ENCODE measurements at places on chromosomes 5 and 9. TPM values are rescaled to one million over a fixed set of nuclear protein-coding genes. Genes with fewer than 3 reads are reported as not detected.

DNA sequence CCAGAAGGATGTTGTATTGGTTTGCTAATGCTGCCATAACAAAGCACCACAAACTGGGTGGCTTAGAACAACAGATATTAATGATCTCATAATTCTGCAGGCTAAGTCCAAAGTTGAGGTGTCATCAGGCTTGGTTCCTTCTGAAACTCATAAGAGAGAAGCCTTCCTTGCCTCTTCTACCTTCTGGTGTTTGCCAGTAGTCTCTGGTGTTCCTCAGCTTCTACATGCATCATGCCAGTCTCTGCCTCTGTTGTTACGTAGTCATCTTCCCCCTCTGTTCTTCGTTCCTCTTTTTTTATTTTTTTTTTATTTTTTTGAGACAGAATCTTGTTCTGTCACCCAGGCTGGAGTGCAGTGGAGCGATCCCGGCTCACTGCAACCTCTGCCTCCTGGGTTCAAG lies 61.8 kb downstream of the LRRC70 start:
- H3K27ac ChIP-seq: no peak overlapping the region
- H3K27me3 ChIP-seq: no peaks in the 10 kb centered on the region
- no peak overlapping the region for H3K4me3 ChIP-seq
- H3K4me1 ChIP-seq: no peaks in the 10 kb centered on the region

- DNase-seq: no peak
- no peaks in the 10 kb centered on the region for H3K4me1 ChIP-seq
- no peak overlapping the region for H3K4me3 ChIP-seq
- H3K27ac ChIP-seq: no peak overlapping the region
- no peaks in the 10 kb centered on the region for H3K36me3 ChIP-seq
These were observed 29.2 kb downstream of the NCS1 start for GRCh38 chr9:130201399-130201873.

- DNase-seq: no peak
- H3K4me1 ChIP-seq: no peaks in the 10 kb centered on the region
- no peaks in the 10 kb centered on the region for H3K27me3 ChIP-seq
These were observed 51.0 kb downstream of the FKTN start for GRCh38 chr9:105608721-105609598.

DNA sequence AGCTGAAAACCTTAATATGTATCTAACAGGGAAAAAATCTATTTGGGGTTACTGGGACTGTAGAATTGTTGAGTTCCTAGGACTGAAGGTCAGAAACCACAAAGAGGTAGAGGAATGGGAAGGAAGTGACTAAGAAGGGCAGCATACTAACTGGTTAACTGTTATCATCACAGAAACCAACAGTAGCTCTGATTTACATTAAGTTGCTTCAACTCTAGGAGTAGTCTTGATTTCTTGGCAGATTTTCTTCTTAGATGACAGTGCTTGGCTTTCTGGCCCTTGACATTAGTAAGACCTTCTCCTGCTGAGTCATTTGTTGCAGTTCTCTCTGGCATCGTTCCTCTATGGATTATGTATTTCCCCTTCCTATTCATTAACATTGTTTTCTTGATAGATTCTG lies 116.1 kb upstream of the RASA1 start:
- no peak overlapping the region for H3K27ac ChIP-seq
- H3K36me3 ChIP-seq: no peaks in the 10 kb centered on the region
- no peak overlapping the region for H3K4me3 ChIP-seq
- peaks cover 5% of the 10 kb centered on the region for H3K4me1 ChIP-seq
- no peaks in the 10 kb centered on the region for H3K27me3 ChIP-seq

Gene CLIC3
- total RNA-seq: 0.61 TPM

DNA sequence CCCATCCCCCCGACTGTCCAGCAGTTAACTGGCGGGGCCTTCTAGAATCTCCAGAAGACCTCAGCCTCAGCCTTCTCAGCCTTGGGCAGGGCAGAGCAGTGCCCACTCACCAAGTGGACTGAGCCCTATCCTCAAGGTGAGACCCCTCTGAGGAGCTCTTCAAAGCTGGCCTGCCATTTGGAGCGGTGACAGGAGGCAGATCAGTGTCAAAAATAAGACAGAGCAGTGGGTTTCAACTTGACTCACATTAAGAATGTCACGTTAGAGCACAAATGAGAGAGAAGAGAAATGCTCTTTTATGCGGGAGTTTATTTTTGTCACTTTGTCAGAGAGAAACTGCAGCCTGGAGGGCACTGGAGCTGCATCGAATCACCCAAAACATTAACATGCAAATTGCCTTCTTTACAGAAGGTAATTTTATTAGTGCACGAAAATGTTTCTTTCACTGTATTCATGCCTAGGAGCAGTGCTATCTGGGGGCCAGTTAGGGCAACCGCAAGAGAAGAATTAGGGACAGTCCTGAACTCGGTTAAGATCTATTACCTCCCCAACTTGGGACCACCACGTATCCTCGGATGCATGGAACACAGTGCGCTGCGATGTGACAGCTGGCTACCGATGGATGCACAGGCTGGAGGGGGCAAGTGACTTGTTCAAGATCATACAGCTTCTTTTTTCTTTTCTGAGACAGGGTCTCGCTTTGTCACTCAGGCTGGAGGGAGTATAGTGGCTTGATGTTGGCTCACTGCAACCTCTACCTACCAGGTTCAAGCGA lies 188.5 kb downstream of the DAB2IP start:
- DNase-seq: peak; percentile 27
- H3K36me3 ChIP-seq: no peaks in the 10 kb centered on the region
- no peak overlapping the region for H3K27ac ChIP-seq
- peaks cover 11% of the 10 kb centered on the region for H3K4me1 ChIP-seq
- peaks cover 6% of the 10 kb centered on the region for H3K27me3 ChIP-seq

- H3K27me3 ChIP-seq: no peaks in the 10 kb centered on the region
- H3K4me3 ChIP-seq: no peak overlapping the region
- no peaks in the 10 kb centered on the region for H3K36me3 ChIP-seq
- no peak for DNase-seq
- no peaks in the 10 kb centered on the region for H3K4me1 ChIP-seq
- H3K27ac ChIP-seq: no peak overlapping the region
These were observed 22.2 kb upstream of the MYOT start for GRCh38 chr5:137845472-137845871.

Gene ACOT12
- not detected for total RNA-seq

DNA sequence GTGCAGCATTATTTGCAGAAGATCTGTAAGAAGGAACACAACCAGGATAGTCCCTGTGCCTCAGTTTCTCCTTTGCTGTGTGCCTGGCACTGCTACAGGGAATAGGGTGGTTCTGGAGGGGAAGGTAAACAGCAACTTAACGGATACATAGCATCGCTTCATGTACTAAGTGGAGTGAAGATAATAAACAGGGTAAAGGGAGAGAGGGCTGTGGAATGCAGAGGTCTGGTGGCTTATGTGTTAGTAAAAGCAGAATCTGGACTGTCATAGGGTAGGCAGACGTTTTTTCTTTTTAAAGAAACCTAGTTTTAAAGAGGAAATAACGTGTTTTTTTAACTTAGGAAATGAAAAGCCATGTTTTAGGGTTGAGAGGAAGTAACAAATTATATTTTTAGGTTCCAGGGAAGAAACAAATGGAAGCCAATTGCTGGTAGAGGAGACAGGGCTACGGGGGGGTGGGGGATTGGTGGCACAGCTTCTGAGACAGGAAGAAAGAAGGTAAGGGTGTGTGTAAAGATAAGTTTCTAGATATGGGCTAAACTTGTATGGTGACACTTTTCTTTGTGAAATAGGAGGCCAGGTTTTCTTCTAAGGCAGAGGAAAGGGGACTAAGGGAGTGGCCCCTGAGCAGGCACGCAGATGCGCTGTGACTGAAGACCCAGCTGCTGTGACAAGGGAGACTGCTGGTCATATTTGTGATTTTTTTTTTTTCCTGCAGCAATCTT lies 1.3 kb downstream of the GNG10 start:
- H3K27me3 ChIP-seq: no peaks in the 10 kb centered on the region
- H3K4me3 ChIP-seq: peak overlapping the region; percentile 95

Gene CARTPT
- total RNA-seq: not detected

GRCh38 chr5:180669661-180670060 lies 20.3 kb upstream of the FLT4 start:
- H3K4me1 ChIP-seq: peaks cover 10% of the 10 kb centered on the region
- no peak for DNase-seq
- no peaks in the 10 kb centered on the region for H3K36me3 ChIP-seq
- H3K4me3 ChIP-seq: no peak overlapping the region
- H3K27ac ChIP-seq: no peak overlapping the region

Gene SPARC
- total RNA-seq: not detected

Gene PCDHB14
- total RNA-seq: not detected

DNA sequence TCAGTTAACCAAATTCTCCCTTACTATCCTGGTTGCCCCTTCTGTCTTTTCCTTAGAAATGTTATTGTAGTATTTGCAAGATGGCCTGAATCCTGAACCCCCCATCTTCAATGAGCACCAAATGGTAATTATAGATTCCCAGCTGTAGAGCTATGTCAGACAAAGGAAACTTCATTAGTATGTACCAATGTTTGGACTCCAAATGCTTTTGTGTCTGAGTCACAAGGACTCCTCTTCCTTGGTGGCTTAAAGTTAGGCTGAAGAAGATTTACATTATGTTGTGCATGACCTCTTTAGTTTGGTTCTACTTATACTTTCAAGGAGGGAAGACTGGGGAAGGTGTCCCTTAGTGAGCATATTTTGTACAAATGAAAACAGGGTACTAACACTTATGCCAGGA lies 105.9 kb upstream of the CDKN2B start:
- H3K27me3 ChIP-seq: peaks cover 24% of the 10 kb centered on the region
- no peak overlapping the region for H3K4me3 ChIP-seq
- DNase-seq: no peak
- no peaks in the 10 kb centered on the region for H3K4me1 ChIP-seq
- no peak overlapping the region for H3K27ac ChIP-seq
- H3K36me3 ChIP-seq: no peaks in the 10 kb centered on the region

GRCh38 chr9:112174222-112174964 lies 704 bp downstream of the SUSD1 start:
- peak; percentile 88 for DNase-seq
- H3K4me1 ChIP-seq: peaks cover 40% of the 10 kb centered on the region
- peak overlapping the region; percentile 84 for H3K27ac ChIP-seq
- H3K36me3 ChIP-seq: peaks cover 3% of the 10 kb centered on the region

DNA sequence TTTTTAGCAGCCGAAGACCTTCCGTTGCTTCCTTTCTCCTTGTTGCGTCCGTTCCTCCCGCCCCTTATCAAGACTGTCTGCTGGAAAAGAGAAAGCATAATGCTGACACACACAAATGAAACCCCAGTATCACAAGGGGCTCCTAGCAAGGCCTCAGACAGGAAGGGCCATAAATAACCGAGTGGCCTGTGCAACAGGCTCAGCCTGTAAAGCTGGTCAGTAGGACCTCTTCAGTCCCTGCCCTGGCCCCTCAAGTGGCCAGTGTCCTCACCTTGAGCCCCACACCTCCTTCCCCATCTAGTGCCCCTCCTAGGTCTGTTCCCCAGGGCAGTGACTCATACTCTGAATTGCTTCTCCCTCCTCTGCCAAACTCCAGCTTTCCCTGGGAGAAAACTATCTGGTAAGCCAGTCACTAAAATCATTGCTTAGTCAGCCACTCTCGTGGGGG lies 174.6 kb upstream of the IL12B start:
- H3K36me3 ChIP-seq: peaks cover 2% of the 10 kb centered on the region
- no peak for DNase-seq
- no peak overlapping the region for H3K4me3 ChIP-seq
- no peaks in the 10 kb centered on the region for H3K27me3 ChIP-seq
- no peak overlapping the region for H3K27ac ChIP-seq
- H3K4me1 ChIP-seq: no peaks in the 10 kb centered on the region

DNA sequence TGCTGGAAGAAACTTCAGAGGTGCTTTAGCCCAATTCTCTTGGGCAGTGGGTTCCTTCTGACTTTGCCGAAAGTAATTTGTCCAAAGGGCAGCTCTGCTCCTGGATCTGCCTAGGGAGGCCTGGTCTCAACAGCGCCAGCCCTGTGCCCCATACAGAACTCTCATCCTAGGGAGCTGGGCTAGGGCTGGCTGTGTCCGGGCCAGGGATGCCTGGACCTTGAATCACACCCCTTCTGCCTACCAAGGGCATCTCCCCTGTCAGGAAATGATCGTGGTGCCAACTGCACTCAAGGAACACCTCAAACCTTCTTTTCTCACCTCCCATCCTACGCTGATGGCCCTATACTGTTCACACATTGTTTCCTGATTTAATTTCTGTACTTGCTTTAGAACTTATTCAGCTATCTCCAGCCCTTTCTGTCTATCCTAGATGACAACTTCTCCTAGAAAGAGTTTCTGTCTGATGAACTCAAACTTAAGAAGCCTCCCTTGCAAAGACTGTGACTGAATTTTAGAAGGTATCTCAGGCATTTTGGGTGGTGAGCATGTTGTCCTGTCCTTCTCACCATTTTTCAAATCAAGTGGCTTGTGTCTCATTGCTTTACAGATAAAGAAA lies 37.4 kb upstream of the NFIB start:
- H3K27ac ChIP-seq: no peak overlapping the region
- DNase-seq: no peak
- peaks cover 74% of the 10 kb centered on the region for H3K27me3 ChIP-seq
- H3K4me3 ChIP-seq: no peak overlapping the region
- H3K36me3 ChIP-seq: no peaks in the 10 kb centered on the region

Gene PLAC8L1
- total RNA-seq: 0.36 TPM

- no peak overlapping the region for H3K27ac ChIP-seq
- H3K36me3 ChIP-seq: no peaks in the 10 kb centered on the region
- H3K4me1 ChIP-seq: no peaks in the 10 kb centered on the region
- no peaks in the 10 kb centered on the region for H3K27me3 ChIP-seq
- no peak for DNase-seq
- no peak overlapping the region for H3K4me3 ChIP-seq
These were observed 7.7 kb downstream of the NOXA1 start for GRCh38 chr9:137430723-137431415.

GRCh38 chr9:13513716-13514444 lies 234.4 kb upstream of the MPDZ start:
- no peak overlapping the region for H3K4me3 ChIP-seq
- no peak for DNase-seq
- H3K27ac ChIP-seq: no peak overlapping the region
- H3K4me1 ChIP-seq: no peaks in the 10 kb centered on the region
- H3K27me3 ChIP-seq: no peaks in the 10 kb centered on the region

GRCh38 chr5:90640484-90641059 lies 82.0 kb downstream of the ADGRV1 start:
- peaks cover 2% of the 10 kb centered on the region for H3K27me3 ChIP-seq
- H3K4me1 ChIP-seq: no peaks in the 10 kb centered on the region
- H3K4me3 ChIP-seq: no peak overlapping the region
- H3K36me3 ChIP-seq: no peaks in the 10 kb centered on the region
- no peak overlapping the region for H3K27ac ChIP-seq

DNA sequence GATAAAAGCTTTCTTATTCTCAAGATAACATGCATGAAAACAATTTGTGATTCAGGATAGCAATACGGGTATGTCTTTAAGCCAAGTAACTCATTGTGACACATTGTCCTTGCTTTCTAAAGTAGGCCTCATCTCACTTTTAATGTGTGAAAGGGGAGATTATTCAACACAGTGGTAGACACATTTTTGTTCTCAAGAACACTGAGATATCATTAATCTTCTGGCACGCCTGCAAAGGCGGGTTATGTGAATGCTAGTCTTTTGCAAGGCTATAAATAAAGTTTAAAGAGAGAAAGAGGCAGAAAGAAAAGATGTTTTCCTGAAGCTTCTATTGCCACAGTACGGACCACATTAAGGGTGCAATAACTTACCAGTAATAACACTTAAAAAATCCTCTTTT lies 181.8 kb upstream of the MEF2C start:
- H3K4me1 ChIP-seq: peaks cover 3% of the 10 kb centered on the region
- H3K4me3 ChIP-seq: no peak overlapping the region
- DNase-seq: no peak
- no peak overlapping the region for H3K27ac ChIP-seq

Gene AGXT2
- not detected for total RNA-seq

Gene LHX6
- not detected for total RNA-seq

- peaks cover 19% of the 10 kb centered on the region for H3K36me3 ChIP-seq
- no peak overlapping the region for H3K27ac ChIP-seq
- no peaks in the 10 kb centered on the region for H3K27me3 ChIP-seq
- DNase-seq: no peak
These were observed 28.8 kb upstream of the ELOVL7 start for GRCh38 chr5:60872892-60873291.
